ENCODE measurements at places on chromosomes 11 and 22. TPM values are rescaled to one million over a fixed set of nuclear protein-coding genes. Genes with fewer than 3 reads are reported as not detected.

- no peak for DNase-seq
Measured at GRCh38 chr11:13119941-13120520, 110.9 kb downstream of the RASSF10 start.

Gene SLC25A17
- total RNA-seq, result 28.0 TPM

Gene NDUFV1
- total RNA-seq, result 317 TPM

Gene PRR33
- total RNA-seq, result 0.20 TPM

GRCh38 chr11:9385327-9385899, 961 bp downstream of the IPO7 start:
- DNase-seq, result no peak

DNA sequence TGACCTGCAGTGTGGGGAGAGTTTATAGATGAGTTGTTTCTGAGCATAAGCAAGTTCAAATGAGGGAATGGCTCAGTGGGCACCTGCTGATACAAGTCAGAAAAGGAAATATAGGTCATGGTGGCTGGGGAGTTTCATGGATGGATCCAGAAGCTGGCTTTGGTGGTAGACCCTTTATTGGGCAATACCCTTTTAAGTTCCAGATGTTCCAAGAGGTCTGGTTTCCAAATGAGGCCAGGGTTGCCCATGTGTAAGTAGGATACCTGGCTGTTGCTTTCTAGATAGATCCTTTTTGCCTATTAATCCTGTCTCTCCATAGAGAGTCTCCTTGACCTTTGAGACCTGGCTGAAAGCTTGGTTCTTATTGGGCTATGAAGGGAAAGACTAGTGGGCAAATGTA, 2.2 kb downstream of the STIM1 start:
- no peak for DNase-seq

Gene STT3A
- total RNA-seq, result 114 TPM

GRCh38 chr11:5818245-5818886, 9.6 kb downstream of the OR52N2 start:
- DNase-seq, result no peak

Gene TECTA
- total RNA-seq, result 0.16 TPM

GRCh38 chr22:48718818-48719500, 1108.7 kb downstream of the BRD1 start:
- no peak for DNase-seq

GRCh38 chr11:89458716-89459115, 32.5 kb downstream of the NOX4 start:
- DNase-seq, result no peak

DNA sequence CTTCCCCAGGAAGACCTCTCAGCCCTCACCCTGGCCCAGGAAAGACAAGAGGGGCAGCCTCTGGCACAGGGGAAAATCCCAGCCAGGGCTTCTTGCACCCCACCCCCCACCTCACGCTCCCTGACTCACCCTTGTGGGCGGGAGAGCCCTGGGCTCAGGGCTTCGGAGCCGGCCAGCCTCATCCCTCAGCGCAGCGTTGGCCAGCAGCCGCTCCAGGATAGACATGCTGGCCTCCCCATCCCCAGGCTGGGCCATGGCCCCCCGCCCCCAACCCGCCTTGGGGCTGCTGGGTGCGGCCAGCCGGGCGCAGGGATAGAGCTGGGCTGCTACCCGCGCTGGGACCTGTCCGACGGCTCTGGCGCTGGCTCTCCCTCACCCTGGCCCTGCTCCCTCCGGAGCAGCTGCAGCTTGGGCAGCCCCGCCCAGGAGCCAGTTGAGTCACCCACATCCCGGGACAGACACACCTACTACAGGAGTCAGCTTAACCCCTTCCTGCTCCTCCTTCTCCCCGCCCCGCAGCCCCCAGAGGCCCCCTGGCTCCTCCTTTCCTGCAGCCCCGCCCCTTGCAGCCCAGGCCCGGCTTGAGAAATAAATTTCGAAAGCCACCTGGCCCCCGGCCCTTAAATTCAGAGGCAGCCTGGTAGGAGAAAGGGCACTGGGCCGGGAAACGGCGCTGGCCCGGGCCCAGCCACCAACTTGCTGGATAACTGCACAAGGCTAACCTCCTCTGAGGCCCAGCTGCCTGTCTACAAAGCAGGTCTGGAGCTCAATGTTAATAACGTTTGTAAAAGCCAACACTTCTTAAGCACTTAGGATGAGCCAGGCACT, 13.4 kb downstream of the TNKS1BP1 start:
- DNase-seq, result peak; percentile 90

Gene ILK
- 71.7 TPM for total RNA-seq

Gene OR51B5
- not detected for total RNA-seq

Gene NPTXR
- total RNA-seq, result 0.69 TPM

- no peak for DNase-seq
Measured at GRCh38 chr22:17866127-17866526, 91.9 kb upstream of the BID start.

- no peak for DNase-seq
Measured at GRCh38 chr11:103453915-103454709, 344.9 kb downstream of the DYNC2H1 start.

Gene NAALAD2
- total RNA-seq, result not detected

Gene TEX54
- total RNA-seq, result not detected

- no peak for DNase-seq
Measured at GRCh38 chr22:36492109-36492508, 10.7 kb upstream of the TXN2 start.

- DNase-seq, result no peak
Measured at GRCh38 chr11:122832721-122833470, 5.4 kb upstream of the CRTAM start.

Gene SCN3B
- not detected for total RNA-seq

Gene OR51B6
- total RNA-seq, result not detected

Gene DCDC1
- not detected for total RNA-seq

DNA sequence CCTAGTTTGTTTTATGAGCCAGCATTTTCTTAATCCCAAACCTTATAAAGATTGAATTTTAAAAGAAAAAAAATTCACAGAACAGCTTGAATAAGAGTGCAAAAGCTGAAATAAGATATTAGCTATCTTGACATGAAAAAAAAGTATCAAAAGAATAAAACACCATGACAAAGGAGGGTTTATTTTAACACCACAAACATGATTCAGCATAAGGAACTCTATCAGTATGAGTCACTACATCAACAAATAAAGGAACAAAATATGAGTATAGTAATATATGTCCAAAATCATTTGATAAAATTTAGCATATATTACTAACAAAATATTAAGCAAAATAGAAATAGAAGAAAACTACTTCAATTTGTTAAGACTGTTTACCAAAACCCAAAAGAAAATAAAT, 9.6 kb upstream of the LMO1 start:
- no peak for DNase-seq

Gene APOL4
- total RNA-seq, result 0.18 TPM

GRCh38 chr11:122440811-122441665, 214.5 kb upstream of the UBASH3B start:
- DNase-seq, result peak; percentile 2

GRCh38 chr11:61752117-61752924, at the start of gene MYRF:
Gene MYRF, plus strand, starts transcription at chr11:61752636. Its CDS starts 109 bp downstream, at chr11:61752745.
- DNase-seq, result peak; percentile 62

Gene UBQLN3
- total RNA-seq, result not detected

GRCh38 chr11:60905551-60906113, 753 bp downstream of the PRPF19 start:
- peak; percentile 33 for DNase-seq

DNA sequence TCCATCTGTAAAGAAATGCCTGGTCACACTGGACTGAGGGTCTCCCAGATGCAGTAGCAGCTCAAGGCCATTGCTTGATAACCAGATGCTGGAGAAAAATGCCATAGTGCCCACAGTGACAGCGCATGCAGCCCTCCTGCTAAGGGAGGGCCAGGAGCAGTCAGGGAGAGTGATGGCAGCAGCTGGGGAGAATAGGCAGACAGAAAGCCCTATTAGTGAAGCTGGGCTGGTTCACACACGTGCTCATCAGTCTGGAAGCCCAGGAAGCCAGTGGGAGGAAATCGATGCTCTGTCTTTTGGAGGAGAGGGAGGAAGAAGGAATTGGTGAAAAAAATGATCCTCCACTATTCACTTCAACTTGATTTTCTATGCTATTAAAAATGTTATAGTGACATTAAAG, 82.9 kb downstream of the OSBP2 start:
- DNase-seq, result no peak

- DNase-seq, result no peak
Measured at GRCh38 chr11:63873311-63873710, 34.4 kb downstream of the MARK2 start.

DNA sequence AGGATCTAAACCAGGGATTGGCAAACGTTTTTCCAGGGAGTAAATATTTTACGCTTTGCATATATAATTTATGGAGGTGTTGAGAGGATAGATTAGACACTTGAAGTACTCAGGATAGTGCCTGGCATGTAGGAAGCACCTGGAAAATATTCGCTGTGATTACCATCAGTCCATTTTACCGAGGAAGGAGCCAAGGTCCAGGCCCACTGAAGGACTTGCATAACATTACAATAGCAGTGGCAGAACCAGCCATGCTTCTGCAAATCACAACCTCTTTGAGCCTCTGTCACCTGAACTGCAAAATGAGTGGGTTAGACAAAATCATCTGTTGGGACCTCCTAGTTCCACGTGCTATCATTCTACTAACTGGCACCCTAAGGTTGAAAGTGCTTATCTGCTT, 5.4 kb downstream of the FUT4 start:
- DNase-seq, result no peak

- DNase-seq, result no peak
Measured at GRCh38 chr11:108854346-108854745, 189.5 kb downstream of the DDX10 start.

Gene GRIA4
- total RNA-seq, result not detected

DNA sequence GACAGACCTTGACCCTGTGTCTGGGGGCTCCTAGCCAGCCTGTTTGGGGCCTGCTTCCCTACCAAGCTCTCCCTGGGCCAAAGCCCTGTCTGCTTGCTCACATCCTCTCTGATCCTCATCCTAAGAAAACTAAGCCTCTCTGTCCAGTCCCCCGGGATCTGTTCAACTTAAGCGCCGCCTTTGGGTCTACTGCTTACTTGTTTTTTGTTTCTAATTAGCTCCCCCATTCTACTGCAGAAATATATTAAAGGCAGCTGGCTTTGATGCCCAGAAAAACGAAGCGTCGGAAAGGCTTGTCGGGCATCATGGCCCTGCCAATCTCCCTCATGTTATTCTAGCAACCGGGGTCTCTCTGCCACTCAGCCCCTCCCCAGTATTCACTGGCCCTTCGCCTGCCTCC, 3.4 kb downstream of the DSCAML1 start:
- no peak for DNase-seq

DNA sequence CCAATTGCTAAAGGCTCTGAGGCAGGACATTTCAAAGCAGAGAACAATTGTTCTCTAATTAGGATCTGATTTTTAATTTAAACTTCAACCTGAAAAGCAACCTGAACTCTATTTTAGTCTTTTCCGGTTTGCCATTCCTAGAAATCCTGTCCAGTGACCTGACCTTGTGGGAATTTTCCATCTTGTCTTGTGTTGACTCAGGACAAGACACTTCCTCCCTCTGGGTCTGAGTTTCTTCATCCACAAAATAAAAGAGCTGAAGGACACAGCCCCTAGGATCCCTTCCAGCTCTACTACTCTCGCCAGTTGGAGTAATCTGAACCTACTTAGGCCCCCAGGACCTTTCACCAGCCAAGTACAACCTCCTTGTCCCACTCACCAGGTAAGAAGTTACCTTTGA, 66.5 kb upstream of the POU2AF1 start:
- DNase-seq, result no peak

- DNase-seq, result no peak
Measured at GRCh38 chr22:22414266-22414665, 94.3 kb downstream of the ZNF280B start.

Gene MOV10L1
- 0.34 TPM for total RNA-seq

DNA sequence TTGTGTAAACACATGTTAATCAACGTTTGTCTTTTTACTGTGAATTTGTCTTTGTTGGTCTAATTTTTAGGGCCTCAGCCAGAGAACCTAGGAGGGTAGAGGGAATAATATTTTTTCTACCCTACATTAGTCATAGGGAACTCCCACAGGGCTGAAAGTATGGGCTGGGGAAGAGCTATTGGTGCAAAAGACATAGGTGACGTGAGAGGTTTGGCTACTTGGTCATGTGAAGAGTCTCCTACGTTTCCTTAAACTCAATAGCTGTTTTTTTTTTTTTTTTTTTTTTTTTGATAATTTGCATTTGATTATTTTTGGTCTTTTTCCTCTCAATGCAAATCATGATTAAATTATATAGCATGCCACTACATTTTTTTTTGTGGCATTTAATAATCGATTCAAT, 15.9 kb upstream of the MMP7 start:
- no peak for DNase-seq

DNA sequence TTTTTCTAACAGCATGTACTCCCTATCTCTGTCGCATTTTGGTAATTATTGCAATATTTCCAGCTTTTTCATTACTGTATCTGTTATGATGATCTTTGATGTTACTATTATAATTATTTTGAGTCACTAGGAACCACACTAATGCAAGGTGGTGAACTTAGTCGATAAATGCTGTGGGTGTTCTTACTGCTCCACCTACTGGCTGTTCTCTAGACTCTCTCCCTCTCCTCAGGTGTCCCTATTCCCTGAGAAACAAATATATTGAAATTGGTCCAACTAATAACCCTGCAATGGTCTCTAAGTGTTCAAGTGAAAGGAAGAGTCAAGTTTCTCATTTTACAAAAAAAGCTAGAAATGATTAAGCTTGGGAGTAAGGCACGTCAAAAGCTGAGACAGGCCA, 10.5 kb downstream of the ARL14EP start:
- no peak for DNase-seq

Gene CASP5
- not detected for total RNA-seq

Gene DTX4
- total RNA-seq, result 0.16 TPM

GRCh38 chr11:34235189-34235588, 122.6 kb downstream of the ABTB2 start:
- peak; percentile 31 for DNase-seq

DNA sequence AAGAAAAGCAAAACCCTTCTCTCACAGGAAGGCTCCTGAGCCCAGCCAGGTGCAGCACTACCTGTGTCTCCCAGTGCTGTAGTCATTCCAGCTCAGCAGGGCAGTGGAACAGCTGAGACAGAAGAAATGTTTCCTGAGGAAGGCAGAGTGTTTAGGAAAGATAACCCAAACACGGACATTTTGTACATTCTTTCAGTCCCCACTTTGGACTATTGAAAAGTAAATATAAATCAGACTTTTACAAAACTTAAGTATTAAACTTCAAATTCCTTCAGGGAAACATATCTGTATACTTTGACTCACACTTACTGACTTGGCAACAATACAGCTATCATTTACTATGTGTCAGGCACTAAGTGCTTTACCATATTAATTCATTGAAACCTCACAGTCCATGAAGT, 40.4 kb downstream of the RRAS2 start:
- DNase-seq, result no peak

Gene PARVA
- total RNA-seq, result not detected

GRCh38 chr22:49534386-49534785, 293.3 kb downstream of the BRD1 start:
- DNase-seq, result no peak

DNA sequence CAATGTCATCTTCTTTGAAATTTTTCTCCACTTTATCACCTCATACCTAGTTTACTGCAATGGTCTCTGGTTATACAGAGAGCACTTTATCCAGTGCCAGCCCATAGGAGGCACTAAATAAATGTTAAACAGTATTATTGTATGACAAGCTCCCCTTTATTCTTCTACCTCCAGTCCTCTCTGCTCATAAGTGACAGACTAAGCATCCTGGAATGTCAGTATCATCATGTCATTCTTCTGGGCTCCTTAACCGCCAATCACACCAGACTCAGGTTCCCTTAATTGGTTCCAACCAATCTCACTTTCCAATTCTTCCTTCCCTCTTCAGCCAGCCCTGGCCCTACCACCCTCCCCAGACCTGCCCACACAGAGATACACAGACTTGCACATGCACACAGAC, 93.1 kb downstream of the RPL27A start:
- DNase-seq, result no peak

Measured in activated CD8-positive, alpha-beta T cell treated with anti-CD3 and anti-CD28 coated beads for 36 hours (primary cell).